ENCODE measurements at places on chromosomes 5 and 9.

GRCh38 chr5:178368274-178368673 lies 135.7 kb upstream of the PHYKPL start:
- no peak for DNase-seq

DNA sequence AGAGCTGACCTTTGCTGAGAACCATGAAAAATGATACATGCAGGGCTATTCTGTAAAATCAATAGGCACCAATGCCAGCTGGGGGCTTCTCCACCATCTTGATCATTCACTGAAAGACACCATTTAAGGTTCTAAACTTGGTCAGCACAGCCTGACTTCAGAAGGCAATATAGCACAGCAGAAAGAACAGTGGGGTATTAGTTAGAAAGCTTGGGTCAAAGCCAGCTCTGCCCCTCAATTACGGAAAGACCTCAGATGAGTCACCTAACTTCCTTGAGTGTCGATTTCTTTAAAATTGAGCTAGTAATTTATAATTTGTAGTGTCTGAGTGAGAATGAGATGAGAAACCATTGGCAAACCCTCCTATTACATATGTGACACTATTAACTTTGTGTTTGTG lies 3.4 kb downstream of the TNC start:
- no peak for DNase-seq

DNA sequence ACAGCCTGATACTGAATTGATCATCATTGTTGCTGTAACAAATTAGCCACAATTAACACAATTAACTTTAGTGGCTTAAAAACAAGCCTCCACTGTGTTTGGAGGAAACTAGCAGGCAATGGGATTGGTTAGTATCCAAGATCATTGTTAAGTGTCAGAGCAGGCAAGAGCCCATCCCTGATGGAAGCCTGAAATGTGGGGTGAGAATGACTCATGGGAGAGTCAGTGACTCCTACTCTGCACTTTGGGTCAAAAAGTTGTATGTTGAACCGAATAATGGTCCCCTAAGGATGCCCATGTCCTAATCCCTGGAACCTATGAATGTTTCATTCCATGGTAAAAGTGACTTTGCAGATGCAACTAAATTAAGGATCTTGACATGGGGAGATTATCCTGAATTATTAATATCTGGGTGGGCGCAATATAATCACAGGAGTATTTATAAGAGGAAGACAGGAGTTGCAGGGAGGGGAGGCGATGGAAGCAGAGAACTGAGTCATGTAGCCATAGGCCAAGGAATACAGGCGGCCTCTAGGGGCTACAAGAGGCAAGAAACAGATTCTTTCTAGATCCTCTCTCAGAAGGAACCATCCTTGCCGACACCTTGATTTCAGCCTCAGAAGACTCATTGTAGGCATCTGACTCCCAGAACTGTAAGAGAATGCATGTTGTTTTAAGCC lies 28.8 kb downstream of the ALG2 start:
- DNase-seq, result no peak

DNA sequence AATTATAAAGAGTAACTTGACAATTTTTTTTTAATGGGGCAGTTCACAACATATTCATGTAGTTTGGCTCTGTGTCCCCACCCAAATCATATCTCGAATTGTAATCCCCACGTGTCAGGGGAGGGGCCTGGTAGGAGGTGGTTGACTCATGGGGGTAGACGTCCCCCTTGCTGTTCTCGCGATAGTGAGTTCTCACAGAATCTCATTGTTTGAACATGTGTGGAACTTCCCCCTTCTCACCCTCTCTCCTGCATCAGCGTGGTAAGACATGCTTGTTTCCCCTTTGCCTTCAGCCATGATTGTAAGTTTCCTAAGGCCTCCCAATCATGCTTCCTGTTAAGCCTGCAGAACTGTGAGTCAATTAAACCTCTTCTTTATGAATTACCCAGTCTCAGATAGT lies 40.7 kb downstream of the FBXW11 start:
- no peak for DNase-seq

GRCh38 chr9:121156263-121156731 lies 45.4 kb downstream of the RAB14 start:
- DNase-seq, result no peak

DNA sequence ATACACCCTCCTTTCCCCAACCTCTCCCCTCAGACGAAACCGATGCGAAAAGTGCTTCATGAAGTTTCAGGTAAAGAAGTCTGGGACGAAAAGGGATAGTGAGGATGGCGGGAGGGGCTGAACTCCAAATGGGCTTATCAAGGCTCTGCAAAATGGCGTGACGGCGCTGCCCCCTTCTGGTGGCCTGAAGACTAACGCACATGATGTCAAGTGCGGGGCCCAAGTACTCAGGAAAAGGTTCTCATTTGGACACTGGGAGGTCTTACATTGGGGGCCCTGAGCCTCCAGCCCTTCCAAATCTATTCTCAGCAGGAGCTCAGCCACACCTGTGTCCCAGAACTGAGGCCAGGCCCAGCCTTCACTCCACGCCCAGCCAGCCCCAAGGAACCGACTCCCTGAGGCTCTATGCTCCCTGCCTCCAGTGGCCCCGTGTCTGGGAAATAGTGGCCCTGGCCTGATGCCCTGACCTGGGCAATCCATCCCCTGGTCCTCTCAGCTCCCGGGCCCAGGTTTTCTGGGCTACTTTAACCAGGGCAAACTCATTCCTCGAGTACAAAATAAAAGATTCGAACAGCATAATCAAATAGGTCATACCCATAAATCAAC lies 119.9 kb downstream of the KCNIP1 start:
- DNase-seq, result no peak

- DNase-seq, result no peak
Measured at GRCh38 chr5:35830587-35830986, 26.1 kb upstream of the IL7R start.

- DNase-seq, result no peak
Measured at GRCh38 chr5:174172152-174172551, 126.6 kb downstream of the NSG2 start.

GRCh38 chr5:173626505-173626820 lies 10.0 kb upstream of the BOD1 start:
- no peak for DNase-seq

DNA sequence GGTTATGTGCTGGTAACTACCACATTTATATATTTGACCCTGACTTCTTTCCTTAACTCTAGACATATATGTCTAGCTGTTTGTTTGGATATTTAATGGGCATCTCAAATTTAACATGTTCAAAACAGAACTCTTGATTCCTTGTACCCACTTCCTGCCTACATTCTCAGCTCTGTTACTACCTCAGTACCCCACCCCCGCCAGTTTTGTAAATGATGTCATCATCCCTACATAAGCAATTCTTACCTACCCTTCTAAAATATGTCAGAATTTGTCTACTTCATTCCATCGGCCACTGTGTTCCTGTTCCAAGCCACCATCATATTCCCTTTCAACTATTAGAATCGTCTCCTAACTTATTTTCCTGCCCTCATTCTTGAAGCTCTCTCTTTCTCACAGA lies 4.8 kb downstream of the RAD50 start:
- DNase-seq, result no peak

- no peak for DNase-seq
Measured at GRCh38 chr5:27778121-27778520, 739.7 kb upstream of the CDH9 start.

- DNase-seq, result peak; percentile 81
Measured at GRCh38 chr5:112923148-112923917, 1.3 kb upstream of the REEP5 start.

DNA sequence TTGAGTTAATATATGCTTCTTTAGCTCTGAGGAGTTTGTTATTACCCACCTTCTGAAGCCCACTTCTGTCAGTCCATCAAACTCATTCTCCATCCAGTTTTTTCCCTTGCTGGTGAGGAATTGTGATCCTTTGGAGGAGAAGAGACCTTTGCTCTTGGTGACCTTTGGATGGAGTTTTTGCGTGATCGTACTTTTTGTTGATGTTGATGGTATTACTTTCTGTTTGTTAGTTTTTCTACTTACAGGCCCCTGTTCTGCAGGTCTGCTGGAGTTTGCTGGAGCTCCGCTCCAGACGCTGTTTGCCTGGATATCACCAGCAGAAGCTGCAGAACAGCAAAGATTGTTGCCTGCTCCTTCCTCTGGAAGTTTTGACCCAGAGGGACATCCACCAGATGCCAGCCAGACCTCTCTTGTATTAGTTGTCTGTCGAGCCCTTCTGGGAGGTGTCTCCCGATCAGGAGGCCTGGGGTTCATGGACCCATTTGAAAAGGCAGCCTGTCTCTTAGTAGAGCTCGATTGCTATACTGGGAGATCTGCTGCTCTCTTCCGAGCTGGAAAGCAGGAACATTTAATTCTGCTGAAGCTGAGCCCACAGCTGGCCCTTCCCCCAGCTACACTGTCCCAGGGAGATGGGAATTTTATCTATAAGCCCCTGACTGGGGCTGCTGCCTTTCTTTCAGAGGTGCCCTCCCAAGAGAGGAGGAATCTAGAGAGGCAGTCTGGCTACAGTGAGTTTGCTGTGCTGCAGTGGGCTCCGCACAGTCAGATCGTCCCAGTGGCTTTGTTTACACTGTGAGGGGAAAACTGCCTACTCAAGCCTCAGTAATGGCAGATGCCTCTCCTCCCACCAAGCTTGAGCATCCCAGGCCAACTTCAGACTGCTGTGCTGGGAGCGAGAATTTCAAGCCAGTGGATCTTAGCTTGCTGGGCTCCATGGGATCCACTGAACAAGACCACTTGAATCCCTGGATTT lies 445.5 kb downstream of the MAN2A1 start:
- DNase-seq, result no peak

- DNase-seq, result no peak
Measured at GRCh38 chr9:101225271-101225670, 159.5 kb downstream of the BAAT start.

GRCh38 chr9:106883626-106884190 lies 20.7 kb downstream of the ZNF462 start:
- no peak for DNase-seq

- no peak for DNase-seq
Measured at GRCh38 chr5:133129950-133130349, 78.1 kb downstream of the HSPA4 start.

GRCh38 chr5:62506659-62507460 lies 71.8 kb upstream of the LRRC70 start:
- no peak for DNase-seq

DNA sequence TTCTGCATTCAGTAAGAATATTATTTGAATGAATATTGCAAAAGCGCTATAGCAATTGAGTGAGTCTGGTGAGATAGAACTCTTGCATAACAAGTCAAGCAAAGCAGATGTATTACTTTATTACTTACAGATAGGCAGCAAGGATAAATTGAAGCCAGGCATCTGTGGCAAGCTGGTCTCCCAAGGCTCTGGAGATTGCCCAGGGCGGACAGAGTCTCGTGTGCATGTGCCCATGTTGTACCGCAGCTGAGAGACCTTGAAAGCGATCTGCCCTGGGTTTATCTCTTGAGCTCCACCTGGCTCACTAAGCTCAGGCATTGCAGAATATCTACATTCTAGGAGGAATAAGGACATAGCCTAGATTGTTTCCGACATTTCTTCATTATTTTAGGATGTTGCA lies 591.6 kb downstream of the ISL1 start:
- no peak for DNase-seq

GRCh38 chr9:4822057-4822456 lies 29.3 kb downstream of the RCL1 start:
- no peak for DNase-seq

DNA sequence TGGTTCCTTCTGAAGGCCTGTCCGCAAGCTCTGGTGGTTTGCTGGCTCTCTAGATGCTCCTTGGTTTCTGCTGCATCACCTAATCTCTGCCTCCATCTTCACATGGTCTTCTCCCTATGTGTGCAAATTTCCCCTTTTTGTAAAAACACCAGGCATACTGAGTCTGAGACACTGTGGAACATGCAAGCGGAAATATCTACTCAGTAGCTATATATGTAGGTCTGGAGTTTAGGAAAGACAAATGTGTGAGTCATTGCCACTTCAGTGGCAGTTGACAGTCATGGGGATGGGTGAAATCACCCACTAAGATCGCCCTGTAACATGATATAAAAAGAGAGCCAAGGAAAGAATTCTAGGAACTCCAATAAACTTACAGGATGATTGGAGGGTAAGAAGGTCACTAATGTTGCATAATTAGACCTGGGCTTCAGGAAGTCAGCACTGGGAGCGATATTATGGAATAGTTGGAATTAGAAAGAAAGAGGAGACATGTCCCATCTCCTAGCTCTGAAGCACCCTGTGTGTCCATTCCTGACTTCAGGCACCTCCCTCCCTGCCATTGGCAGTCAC lies 22.7 kb upstream of the UBLCP1 start:
- DNase-seq, result no peak

DNA sequence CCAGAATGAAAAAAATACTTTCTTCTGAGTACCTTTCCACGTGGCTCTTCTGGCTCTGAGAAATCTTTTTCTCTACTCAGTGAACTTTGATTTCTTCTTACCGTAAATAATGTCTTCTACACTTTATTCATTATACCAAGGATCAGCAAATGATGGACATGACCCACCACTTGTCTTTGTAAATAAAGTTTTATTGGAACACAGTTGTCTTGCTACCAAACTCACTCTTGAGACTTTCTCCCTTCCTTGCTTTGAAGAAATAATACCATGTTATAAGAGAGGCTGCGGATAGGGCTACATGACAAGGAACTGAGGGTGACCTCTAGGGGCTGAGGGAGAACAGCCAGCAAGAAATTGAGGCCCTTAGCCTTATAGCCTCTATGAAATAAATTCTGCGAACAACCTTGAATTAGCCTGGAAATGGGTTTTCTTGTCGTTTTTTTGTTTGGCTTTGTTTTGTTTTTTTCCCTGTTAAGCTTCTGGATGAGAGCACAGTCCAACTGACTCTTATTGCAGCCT lies 212.5 kb downstream of the COMMD10 start:
- DNase-seq, result no peak

GRCh38 chr9:86721843-86722705 lies 225.2 kb downstream of the GAS1 start:
- no peak for DNase-seq

DNA sequence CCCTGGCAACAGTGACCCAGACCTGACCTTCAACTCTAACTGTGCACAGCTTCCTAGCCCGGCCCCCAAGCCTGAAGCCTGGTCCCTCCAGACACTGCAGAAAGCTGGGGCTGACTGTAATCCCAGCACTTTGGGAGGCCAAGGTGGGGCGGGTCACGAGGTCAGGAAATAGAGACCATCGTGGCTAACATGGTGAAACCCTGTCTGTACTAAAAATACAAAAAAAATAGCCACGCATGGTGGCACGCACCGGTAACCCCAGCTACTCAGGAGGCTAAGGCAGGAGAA lies 35.9 kb downstream of the ADAMTS2 start:
- DNase-seq, result no peak

DNA sequence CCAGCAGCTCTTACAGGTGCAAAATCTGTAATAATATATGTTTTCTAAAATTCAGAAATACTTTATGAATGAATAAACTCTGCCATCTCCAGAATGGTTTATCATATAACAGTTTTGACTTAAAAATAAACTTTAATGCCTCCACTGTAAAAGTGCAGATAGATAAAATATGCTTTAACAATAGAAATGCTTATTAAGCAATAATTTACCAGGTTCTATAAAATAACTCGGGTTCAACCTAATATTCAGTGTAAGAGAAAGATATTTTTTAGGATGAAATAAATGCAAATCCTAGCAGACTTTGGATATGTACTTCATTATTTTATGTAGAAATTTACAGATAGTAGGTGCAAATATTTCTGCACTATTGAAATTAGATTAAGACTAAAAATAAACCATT lies 74.1 kb downstream of the FBXL7 start:
- no peak for DNase-seq

- DNase-seq, result no peak
Measured at GRCh38 chr5:170863646-170864045, 1.8 kb downstream of the RANBP17 start.

- DNase-seq, result no peak
Measured at GRCh38 chr5:107464416-107464815, 206.3 kb downstream of the EFNA5 start.

Data from CD8-positive, alpha-beta T cell (primary cell).